ENCODE measurements at places on chromosomes 1 and 21. TPM values are rescaled to one million over a fixed set of nuclear protein-coding genes. Genes with fewer than 3 reads are reported as not detected.

DNA sequence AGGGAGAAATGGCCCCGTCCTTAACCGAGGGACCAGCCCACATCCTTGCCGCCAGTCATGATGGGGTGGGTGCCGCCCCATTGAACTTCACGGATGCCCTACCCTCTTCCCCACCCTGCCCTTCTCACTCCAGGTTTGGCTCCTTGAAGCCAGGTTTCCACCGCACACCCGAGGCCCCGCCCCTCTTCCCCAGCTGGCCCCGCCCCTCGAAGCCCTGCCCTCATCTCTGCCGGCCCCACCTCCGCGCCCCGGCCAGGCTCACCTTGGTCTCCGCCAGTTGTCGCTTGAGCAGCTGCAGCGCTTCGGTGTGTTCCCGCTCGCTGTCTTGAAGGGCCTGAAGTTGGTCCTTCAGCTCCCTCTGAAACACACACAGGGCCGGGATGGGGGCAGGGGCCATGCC lies 16.6 kb downstream of the TRIM62 start:
- H3K4me3 ChIP-seq, result no peak overlapping the region
- H3K4me1 ChIP-seq, result no peaks in the 10 kb centered on the region
- peaks cover 5% of the 10 kb centered on the region for H3K36me3 ChIP-seq

DNA sequence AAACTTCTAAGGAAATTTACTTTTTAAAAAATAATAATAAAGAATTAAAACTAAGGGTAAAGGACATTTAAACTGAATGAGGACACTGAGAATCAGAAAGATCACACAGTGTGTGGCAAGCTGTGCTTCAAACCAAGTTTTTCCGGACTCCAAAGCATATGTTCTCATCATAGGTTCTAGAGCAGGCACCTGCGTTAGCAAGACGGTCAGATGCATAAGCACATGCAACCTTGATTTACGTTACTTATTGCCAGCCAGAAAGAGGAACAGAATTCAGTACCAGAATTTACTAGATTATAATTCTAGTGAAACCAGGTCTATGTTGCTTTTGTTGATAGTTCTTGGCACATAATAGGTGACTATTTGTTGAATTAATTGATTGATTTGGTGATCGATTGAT lies 6.2 kb upstream of the LBR start:
- DNase-seq, result no peak
- no peak overlapping the region for H3K27ac ChIP-seq
- H3K4me1 ChIP-seq, result peaks cover 11% of the 10 kb centered on the region
- no peaks in the 10 kb centered on the region for H3K36me3 ChIP-seq
- no peak overlapping the region for H3K4me3 ChIP-seq

Gene DDI2
- total RNA-seq, result 28.8 TPM

Gene CASQ1
- total RNA-seq, result not detected

DNA sequence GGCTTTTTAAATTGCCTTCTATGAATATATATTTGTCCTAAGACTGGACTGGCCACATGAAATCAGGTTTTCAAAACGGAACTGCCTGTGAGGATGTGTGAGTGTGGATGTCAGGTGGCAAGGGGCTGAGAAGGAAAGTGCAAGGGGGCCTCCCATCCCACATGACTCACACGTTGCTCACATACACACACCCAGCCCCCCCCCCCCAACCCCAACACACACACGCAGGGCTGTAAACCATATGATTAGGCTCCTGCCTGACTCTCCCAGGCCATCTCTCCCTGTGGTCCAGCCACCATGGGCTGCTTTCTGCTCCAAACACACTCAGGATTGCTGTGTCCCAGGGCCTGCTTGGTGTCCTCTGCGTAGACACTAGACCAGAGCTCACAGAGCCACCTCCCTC lies 22.4 kb downstream of the DEGS1 start:
- H3K27me3 ChIP-seq, result no peaks in the 10 kb centered on the region
- peak overlapping the region; percentile 45 for H3K4me3 ChIP-seq
- peak overlapping the region; percentile 44 for H3K27ac ChIP-seq
- H3K36me3 ChIP-seq, result no peaks in the 10 kb centered on the region
- DNase-seq, result peak; percentile 29

- H3K36me3 ChIP-seq, result no peaks in the 10 kb centered on the region
- H3K27me3 ChIP-seq, result no peaks in the 10 kb centered on the region
- no peak overlapping the region for H3K27ac ChIP-seq
- no peak for DNase-seq
- no peak overlapping the region for H3K4me3 ChIP-seq
These were observed 149.2 kb upstream of the KCNK2 start for GRCh38 chr1:214933375-214933774.

DNA sequence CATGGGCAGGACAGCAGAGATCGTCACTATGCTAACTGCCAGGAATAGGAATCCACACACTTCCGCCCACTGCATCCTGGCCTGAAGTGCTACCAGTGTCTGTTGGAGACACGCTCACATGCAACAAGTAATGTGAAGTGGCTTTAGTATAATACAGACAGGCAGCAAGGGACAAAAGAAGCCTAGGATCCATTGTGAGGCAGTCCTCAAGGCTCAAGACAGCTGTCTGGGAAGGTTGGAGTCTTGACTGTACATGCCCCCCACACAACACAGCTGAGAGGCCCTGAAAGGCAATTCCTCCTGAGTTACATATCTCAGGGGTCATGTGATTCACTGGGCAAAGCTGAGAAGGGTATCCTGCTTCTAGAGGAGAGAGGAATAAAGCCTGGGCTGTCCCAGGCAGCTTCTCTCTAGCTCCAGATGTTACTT lies 39.9 kb upstream of the CD1D start:
- H3K27ac ChIP-seq, result no peak overlapping the region
- H3K4me1 ChIP-seq, result no peaks in the 10 kb centered on the region
- no peak overlapping the region for H3K4me3 ChIP-seq
- DNase-seq, result no peak

Gene ZNF593OS
- total RNA-seq, result not detected

- no peaks in the 10 kb centered on the region for H3K36me3 ChIP-seq
- H3K27ac ChIP-seq, result no peak overlapping the region
- no peak overlapping the region for H3K4me3 ChIP-seq
- H3K4me1 ChIP-seq, result peaks cover 21% of the 10 kb centered on the region
These were observed 23.1 kb downstream of the DYRK3 start for GRCh38 chr1:206658264-206658980.

Gene RHBG
- not detected for total RNA-seq

Gene TBX19
- 1.4 TPM for total RNA-seq

DNA sequence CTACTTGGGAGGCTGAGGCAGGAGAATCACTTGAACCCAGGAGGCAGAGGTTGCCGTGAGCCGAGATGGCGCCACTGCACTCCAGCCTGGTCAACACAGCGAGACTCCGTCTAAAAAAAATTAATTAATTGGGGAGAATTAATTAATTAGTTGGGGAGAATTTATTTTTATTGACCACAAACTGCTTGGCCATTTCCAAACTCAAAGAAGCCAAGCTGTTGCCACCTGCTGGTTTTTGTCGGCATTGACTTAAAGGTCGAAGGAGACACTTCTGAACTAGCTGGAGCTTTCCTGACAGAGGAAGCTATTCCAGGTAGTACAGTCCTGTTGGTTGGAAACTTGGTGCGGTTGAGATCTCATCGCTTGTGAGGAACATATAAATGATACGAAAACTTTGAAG lies 13.1 kb downstream of the MAP1LC3C start:
- H3K36me3 ChIP-seq, result no peaks in the 10 kb centered on the region
- peak; percentile 38 for DNase-seq
- no peak overlapping the region for H3K4me3 ChIP-seq

DNA sequence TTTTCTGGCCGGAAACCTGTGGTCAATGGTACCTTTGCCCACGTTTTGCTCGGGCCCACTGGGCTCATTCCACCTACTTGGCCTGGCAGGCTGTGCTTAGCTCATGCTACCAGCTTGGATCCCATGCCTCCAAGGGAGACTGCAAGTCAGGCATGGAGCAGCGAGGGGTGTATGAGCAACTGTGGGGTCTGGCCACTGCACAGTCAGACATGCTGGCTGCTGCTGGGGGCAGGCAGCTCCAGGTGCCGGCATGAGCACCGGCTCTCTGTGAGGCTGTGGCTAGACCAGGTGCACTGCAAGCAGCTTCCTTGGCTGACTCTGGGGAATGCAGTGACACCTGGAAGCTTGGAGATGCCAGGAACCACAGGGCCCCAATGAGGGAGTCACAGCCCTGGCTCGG lies 161.1 kb upstream of the DUSP10 start:
- no peaks in the 10 kb centered on the region for H3K4me1 ChIP-seq
- DNase-seq, result no peak
- H3K27me3 ChIP-seq, result peaks cover 3% of the 10 kb centered on the region
- H3K4me3 ChIP-seq, result no peak overlapping the region

GRCh38 chr21:35284199-35284598 lies 235.1 kb upstream of the RUNX1 start:
- no peaks in the 10 kb centered on the region for H3K36me3 ChIP-seq
- H3K4me1 ChIP-seq, result no peaks in the 10 kb centered on the region
- no peak overlapping the region for H3K27ac ChIP-seq
- H3K4me3 ChIP-seq, result no peak overlapping the region
- DNase-seq, result no peak
- peaks cover 2% of the 10 kb centered on the region for H3K27me3 ChIP-seq

GRCh38 chr1:17643861-17644703 lies 104.6 kb downstream of the ARHGEF10L start:
- H3K4me3 ChIP-seq, result no peak overlapping the region
- H3K36me3 ChIP-seq, result no peaks in the 10 kb centered on the region
- no peaks in the 10 kb centered on the region for H3K4me1 ChIP-seq
- no peak overlapping the region for H3K27ac ChIP-seq
- DNase-seq, result no peak

DNA sequence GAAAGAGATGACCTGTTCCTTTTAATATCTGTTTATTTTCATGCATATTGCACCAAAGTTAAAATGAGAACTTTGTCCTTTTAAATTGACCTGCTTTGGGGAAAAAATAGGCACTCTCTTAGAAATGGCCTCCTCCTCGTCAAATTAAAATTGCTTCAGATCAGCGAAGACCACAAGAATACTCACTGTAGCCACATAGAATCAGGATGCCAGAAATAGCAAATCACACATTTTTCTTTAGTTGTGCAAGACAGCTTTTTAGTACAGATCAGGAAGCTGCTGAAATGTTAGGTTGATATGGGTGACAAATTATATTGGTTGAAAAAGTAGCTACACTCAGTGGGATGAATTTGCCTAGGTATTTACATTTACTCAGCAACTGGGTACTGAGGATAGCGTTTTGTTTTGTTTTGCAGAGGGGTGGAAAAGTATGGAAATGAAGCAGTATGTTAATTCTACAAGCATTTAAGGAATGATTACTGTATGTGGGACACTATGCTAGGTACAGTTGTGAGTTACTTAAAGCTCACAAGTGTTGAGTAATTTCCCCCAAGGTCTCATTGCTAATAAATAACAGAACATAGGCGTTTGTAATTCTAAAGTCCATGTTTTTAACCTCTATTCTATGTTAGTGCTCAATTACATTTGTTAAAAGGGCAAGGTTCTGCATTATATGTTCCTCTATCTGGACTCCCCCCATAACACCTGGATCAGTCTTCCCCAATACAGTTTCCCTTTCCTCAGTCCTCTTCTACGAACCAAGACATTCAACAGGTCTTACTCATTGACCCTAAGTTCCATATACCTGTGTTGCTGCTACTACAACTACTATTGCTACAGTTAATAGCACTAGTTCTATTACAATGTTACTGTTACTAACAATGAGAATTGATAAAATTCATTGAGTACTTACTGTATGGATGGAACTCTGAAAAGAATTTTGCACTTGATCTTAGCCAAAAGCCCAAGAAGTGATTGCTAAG lies 99.4 kb upstream of the S1PR1 start:
- peaks cover 63% of the 10 kb centered on the region for H3K4me1 ChIP-seq
- H3K36me3 ChIP-seq, result peaks cover 12% of the 10 kb centered on the region
- H3K4me3 ChIP-seq, result peak overlapping the region; percentile 42
- H3K27me3 ChIP-seq, result no peaks in the 10 kb centered on the region

GRCh38 chr1:210596641-210597040 lies 267.9 kb downstream of the HHAT start:
- no peak overlapping the region for H3K27ac ChIP-seq
- no peaks in the 10 kb centered on the region for H3K4me1 ChIP-seq
- DNase-seq, result no peak
- no peak overlapping the region for H3K4me3 ChIP-seq
- no peaks in the 10 kb centered on the region for H3K27me3 ChIP-seq
- no peaks in the 10 kb centered on the region for H3K36me3 ChIP-seq

GRCh38 chr21:22468893-22469292 lies 1470.7 kb downstream of the NCAM2 start:
- no peaks in the 10 kb centered on the region for H3K36me3 ChIP-seq
- H3K27me3 ChIP-seq, result no peaks in the 10 kb centered on the region
- H3K4me3 ChIP-seq, result no peak overlapping the region
- no peaks in the 10 kb centered on the region for H3K4me1 ChIP-seq
- H3K27ac ChIP-seq, result no peak overlapping the region

DNA sequence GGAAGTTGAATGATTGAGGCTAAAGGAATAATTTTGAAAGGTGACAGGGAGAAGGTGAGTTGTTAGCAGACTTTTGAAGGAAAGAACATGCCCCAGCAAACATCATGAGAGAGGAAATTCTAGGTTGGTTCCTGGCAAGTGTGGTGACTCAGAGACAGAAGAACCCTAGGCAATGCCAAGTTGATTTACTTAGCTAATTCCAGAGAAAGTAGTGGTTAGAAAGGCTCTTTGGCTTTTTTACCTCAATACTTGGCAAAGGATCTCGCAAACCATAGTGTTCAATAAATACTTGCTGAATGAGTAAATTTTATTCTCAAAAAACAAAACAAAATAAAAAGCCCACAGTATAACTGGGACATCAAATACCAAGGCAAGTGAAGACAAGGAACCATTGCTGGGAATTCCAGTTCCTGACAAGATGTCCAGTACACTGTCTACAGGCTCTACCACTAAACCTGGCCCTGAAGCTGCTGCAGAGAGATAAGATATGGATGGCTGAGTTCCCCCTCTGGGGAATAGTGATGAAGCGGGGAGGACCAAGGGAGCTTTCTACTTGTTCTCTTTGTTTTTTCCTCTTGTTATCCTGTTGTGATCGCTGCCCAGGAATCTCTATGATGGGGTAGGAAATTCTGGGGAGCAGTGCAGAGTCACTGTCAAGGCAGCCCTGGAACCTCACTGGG lies 48.2 kb downstream of the IL12RB2 start:
- DNase-seq, result no peak
- no peak overlapping the region for H3K4me3 ChIP-seq
- H3K36me3 ChIP-seq, result peaks cover 38% of the 10 kb centered on the region
- no peaks in the 10 kb centered on the region for H3K27me3 ChIP-seq

DNA sequence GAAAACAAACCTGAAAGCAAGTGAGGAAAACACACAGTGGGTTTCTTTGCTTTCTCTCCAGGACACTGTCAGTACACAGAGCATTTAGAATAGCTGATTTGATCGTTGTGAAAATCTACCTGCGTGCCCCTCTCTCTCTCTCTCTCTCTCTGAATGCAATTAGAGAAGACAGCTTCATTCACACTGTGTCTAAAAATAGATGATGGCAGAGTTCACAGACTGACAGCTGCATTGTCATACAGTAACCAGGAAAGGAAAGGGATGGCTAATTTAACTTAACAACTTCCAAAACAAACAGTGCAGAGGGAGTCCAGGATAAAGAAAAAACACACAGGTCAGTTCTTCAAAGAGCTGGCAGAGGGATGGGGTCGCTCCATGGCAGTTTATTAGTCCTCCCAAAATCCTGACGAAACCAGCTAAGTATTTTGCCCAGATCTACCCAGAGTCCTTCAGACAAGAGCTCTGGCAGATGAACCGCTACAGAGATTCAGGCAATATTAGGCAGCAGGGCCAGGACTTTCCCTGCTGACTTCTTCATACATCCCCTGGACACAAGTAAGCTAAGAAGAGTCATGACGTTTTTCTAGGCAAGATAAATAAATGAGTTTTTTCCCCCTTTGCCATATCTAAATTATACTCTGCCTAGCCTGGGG lies 58.9 kb downstream of the WLS start:
- H3K27ac ChIP-seq, result no peak overlapping the region
- H3K4me3 ChIP-seq, result no peak overlapping the region
- H3K27me3 ChIP-seq, result no peaks in the 10 kb centered on the region
- no peaks in the 10 kb centered on the region for H3K36me3 ChIP-seq
- no peak for DNase-seq

Gene RGS2
- total RNA-seq, result 6.2 TPM

Measured in activated CD8-positive, alpha-beta T cell treated with anti-CD3 and anti-CD28 coated beads, Interleukin-2, amount 10 ng/mL, durations not matched to agents 7 days and 5 days (primary cell).